ENCODE measurements at places on chromosomes 7 and 10.

DNA sequence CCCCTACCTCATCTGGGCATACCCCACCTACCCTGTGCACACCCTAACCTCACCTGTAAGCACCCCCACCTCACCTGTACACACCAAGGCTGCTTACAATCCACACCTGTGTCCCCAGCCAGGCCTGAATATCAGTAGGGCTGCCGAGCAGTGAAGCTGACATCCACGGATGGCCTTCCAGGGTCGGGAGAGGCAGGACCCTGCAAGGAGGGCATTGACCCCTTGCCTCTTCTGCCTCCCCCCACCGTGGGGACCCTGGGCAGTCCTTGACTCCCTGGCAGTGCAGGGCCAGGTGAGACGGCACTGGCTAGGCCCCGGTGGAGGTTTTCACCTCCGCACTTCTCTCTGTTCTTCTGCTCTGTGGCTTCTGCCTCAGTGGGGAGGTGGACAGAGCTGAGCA is 37.6 kb upstream of the ELFN1 start:
- no peak for DNase-seq

GRCh38 chr10:19570991-19571390 is 245.2 kb upstream of the PLXDC2 start:
- no peak for DNase-seq

DNA sequence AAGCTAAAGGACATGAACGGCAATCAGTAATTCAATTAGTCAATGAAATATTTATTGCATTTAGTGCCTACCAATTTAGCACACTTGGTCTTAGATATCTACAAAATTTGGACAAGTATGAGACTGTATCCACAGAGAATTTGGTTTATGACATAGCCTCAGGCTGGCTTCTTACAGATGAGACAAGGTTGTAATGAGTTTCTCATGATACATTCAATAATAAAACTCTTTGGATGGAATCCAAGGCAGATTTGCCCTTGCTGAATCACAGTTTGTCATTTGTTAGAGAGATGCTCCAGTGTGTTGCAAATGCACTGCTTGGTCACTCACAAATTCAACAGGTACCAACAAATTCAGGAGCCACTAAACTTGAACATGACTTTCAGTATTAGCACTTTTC is 162.5 kb downstream of the GPR37 start:
- peak; percentile 0 for DNase-seq

DNA sequence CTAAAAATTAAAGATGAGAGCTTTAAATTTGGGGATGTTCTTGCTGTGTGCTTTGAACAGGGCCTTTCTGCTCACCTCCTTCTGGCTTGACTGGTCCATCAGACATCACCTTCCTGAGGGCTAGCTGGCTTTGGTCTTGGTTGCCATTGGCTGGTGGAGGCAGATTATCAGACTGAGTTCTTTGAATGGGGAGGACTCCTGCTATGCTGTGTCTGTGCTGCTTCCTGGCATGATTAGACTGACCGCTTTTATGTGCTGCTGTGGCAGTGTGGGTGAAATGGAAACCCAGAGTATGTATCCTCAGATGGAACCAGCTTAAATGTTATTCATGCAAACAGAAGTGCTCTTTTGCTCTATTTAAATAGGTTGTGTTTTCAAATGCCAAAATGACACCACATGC is 341.6 kb downstream of the PCLO start:
- DNase-seq: no peak

DNA sequence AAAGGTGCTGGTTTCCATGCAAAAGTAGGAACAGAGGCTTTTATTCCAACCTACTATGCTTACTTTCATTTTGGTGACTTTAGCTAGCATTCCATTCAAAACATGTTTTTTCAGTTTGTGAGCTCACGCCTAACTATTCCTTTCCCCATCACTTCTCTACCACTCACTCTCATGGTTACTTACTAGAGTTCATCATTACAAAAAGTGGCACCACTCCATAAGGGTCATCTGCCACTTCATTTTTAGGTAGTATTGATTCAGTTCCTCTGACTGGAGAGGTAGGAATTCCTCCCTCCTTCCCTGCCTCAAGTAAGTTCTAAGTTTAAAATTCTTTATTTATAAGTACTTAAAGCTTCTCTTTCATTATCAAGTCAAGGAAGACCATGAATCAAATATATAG is 543.1 kb downstream of the HTR7 start:
- DNase-seq: no peak

GRCh38 chr10:122544493-122544892 is 16.1 kb upstream of the DMBT1 start:
- DNase-seq: no peak

DNA sequence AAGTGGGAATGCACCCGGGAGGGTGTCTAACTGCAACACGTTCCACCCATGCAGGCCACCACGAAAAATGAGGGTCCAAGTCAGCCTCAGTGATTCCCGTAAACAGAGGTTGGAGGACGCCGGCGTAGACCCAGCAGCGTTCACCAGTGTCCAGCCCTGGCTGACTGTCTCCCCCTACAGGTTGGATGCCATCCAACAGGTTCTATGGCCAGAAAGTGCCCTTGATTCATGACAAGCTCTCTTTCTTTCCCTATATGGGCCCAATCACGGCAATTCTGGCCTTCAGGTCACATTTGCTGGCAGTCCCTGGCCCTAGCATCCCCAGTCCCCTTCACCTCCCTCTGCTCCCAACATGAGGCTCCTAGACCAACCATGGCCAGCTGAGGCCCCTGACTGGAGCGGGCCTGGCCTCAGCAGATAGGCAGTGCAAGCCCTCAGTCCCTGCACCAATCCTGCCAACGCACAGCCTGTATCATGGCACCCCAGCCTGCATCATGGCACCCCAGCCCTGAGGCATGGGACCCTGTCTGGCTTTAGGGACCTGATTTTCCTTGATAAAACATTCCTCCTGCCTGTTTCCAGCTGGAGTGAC is 227.4 kb downstream of the GRID1 start:
- DNase-seq: peak; percentile 3

DNA sequence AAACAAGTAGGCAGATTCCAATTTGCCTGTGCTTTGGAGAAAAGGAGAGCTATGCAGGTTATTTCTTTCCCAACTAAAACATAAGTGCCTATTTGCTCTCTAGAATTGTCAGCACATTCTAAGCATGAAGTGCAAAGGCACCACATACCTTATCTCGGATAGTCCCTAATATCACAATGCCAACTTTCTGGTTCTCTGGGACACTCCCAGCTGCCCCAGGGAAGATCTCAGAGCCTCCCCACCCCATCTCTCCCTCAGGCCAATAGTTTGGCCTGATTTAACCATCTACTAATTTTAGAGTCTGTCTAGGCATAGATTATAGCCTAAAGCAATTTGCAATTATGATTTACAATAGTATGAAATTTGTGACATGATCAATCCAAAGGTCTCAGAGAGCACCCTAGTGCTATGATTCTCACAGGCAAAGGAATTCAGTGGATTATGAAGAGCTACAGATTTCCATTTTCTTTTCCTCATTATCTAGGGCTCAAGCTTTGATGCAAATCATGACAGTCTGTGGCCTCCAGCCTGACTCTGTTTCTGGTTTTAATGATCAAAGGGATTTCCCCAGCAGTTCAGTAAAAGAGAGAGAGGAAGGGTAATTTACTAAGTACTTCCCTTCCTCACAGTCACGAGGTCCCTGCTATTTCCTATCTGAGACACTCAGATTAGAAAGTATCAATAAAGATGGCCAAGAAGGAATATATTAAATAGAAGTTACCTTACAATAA is 29.0 kb upstream of the IL6 start:
- DNase-seq: no peak

DNA sequence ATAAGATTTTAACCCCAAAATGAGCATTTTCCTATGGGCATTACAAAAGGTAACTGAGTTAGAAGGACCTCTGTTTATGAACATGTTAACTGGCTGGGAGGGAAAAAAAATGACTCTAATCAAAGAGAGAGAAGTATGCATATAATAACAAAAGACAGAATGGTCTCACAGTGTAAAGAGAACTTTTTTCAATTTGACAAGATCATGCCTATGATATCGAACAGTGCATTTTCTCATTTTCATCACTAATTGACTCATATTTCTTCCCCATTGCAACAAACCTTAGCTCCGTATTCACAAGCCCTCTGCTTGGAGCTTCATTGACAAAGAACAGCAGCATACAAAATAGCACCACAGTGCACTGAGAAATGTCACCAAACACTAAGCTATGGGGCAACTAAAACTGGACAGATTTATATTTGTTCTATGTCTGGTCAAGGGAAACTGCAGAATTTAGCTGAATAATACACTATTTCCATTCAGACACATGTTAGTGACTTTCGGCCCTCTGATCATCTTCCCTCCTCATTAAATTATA is 45.6 kb downstream of the SMURF1 start:
- DNase-seq: no peak

- DNase-seq: no peak
Observed at GRCh38 chr7:13841284-13841683, 148.2 kb downstream of the ETV1 start.

GRCh38 chr7:122658856-122659255 is 40.1 kb downstream of the RNF133 start:
- DNase-seq: no peak

DNA sequence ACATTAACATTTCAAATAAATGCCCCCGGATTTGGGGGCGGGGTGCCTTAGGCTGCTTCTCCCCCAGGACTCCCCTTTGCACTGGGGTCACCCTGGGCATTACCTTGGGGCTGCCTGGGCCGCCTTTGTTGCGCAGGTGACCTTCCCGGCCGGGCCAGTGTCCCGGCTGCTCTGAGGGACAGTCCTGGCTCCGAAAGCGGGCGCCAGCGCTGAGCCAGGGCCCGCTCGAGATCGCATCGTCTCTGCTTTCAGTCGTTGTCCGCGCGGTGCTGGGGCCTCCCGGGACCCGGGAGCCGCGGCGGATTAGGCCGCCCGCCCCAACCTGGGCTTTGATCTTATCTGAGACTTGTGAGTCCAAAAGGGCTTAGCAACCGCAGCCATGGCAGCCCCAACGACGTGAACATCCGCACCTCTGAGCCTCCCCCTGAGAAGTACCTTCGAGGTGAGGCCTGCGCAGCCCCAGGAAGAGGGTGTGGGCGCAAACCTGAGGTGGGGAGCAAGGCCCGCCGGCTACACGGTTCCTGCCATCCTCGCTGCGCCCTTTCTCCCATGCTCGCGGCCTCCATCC is 14.8 kb upstream of the WAPL start:
- DNase-seq: no peak

- no peak for DNase-seq
Observed at GRCh38 chr7:152636441-152636840, 39.5 kb downstream of the XRCC2 start.

DNA sequence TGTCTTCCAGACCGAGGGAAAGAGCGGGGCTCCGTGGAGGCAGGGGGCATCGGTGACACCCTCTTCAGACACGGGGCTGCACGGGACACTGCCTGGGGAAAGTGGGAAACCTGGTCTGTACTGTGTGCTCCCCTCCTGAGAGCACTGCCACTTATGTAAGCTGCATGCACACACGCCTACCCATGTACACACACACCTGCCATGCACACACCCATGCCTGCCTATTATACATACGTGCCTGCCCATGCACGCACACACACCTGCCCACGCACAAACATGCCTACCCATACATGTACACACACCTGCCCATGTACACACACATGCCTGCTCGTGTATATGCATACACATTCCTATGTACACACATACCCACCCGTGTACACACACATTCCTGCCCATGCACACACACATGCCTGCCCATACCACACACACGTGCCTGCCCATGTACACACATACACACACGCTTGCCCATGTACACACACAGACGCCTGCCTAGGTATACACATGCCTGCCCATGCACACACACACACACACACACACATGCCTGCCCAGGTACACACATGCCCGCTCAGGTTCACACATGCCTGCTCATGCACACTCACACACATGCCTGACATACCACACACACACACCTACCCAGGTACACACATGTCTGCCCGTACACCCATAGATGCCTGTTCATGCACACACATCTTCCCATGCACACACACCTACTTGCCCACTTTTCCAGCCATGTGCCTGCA is 35.5 kb upstream of the CALN1 start:
- no peak for DNase-seq

GRCh38 chr10:117261501-117261900 is 20.6 kb downstream of the SLC18A2 start:
- DNase-seq: no peak

GRCh38 chr7:4268040-4268965 is 413.8 kb upstream of the FOXK1 start:
- DNase-seq: peak; percentile 4

DNA sequence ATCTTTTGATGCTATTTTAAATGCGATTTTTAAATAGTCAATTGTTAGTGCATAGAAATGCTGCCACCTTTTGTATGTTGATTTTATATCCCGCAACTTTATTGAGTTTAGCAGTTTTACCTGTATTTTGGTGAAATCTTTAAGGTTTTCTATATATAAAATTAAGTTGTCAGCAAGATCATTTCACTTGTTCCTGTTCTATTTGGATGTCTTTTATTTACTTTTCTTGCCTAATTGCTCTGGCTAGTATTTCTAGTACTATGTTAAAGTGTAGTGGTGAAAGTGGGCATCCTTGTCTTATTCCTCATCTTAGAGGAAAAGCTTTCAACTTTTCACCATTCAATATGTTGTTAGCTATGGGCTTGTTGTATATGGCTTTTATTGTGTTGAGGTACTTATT is 813.3 kb upstream of the CELF2 start:
- no peak for DNase-seq

GRCh38 chr7:136251826-136252225 is 274.7 kb upstream of the MTPN start:
- peak; percentile 29 for DNase-seq

DNA sequence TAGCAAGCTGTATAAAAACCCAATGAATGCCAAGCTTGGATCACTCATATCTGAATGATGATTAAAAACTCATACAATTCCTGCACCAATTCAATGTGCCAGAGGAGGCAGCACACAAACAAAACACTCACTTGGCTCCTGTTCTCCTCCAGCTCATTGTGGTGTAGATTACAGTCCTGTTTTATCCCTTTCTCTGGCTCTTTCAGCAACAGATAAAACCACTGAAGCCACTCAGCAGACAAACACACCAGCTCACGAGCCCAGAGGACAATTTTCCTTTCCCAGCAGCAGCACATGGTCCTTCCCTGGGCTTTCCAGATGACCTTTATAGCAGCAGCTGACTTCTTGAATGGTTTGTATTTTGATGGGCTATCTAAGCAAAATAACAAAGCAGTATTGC is 107.3 kb upstream of the STARD3NL start:
- DNase-seq: no peak

GRCh38 chr7:5629941-5630340 is 151.5 kb downstream of the RNF216 start:
- DNase-seq: peak; percentile 90

DNA sequence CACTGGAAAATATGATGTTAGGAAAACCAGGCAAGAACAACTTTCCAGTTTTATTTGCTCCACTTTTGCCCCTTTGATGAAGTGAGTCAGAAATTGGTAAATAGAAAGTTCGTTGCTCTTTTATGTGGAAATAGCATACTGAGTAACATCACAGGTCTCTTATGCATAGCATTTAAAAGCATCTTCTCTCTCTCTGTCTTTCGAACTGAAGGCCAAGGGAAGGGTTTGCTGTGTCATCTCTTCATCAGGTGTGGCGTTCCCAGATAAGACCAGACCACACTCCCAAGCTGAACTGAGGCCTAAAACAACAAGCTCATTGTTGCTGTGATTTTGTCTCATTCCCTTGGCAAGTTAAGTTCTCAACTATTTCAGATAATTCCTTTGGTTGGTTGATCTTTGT is 131.8 kb upstream of the GRB10 start:
- DNase-seq: no peak

GRCh38 chr7:35723011-35723410 is 28.1 kb upstream of the HERPUD2 start:
- DNase-seq: peak; percentile 59

- DNase-seq: no peak
Observed at GRCh38 chr7:128385988-128386925, 23.5 kb downstream of the IMPDH1 start.

Measured in fibroblast of skin of back (primary cell).